CD8-positive, alpha-beta T cell (primary cell): ENCODE measurements at places on chromosomes 6 and 20. TPM values are rescaled to one million over a fixed set of nuclear protein-coding genes. Genes with fewer than 3 reads are reported as not detected.
A peak's percentile ranks its signal among the peaks of the same experiment; 100 is the strongest.

DNA sequence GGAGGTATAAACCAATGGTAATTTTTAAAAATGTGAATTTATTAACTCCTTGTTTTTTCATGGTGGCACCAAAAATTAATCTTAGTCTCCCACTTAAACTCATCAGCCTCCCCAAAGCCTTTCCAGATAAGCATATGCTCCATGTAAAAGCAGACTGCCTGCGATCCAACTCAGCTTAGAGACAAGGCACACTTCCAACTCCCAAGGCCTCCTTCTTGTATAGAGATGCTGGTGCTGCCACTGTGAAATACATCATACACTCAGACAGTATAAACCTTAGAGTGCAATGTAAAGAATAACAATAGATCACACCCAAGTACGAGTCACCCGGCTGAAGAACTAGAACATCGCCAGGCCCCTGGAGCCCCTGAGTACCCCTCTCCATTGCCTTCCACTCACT is 2.0 kb downstream of the ANKRD6 start:
- no peak for DNase-seq

- no peak for DNase-seq
Measured at GRCh38 chr6:94953867-94954631, 623.3 kb upstream of the MANEA start.

DNA sequence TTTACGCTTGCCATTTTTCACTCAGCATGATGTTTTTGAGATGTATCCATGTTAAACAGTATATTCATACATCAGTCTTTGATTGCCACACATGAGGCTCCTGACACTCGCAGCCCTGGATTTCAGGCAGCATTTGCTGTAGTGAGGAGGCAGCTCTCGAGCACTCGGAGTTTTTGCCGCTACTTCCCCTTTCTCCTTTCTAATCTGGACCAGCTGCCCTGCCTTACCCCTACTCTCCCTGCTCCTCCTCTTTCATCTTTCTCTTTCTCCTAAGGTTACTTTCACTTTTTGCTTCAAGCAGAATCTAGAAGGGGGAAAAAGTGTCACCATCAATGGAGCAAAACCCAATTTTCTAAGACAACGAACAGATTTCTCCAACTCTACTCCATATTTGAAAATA is 5.9 kb upstream of the CST3 start:
- no peak for DNase-seq

DNA sequence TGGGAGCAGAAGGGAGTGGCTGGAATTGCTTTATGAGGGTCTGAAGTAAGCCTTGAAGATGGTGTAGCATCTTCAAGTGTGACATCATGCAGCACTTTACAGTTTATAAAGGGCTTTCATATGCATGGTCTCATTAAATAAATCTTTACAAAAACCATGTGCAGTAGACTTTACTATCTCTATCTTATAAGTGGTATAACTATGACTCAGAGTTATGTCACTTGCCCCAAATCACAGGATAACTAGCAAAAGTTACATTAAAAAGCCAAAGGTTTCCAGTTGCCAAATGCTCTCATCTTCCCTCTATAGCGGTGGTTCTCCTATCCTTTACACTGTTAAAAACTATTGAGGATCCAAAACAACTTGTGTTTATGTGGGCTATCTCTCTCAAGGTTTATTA is 687.7 kb upstream of the MARCKS start:
- DNase-seq, result no peak

DNA sequence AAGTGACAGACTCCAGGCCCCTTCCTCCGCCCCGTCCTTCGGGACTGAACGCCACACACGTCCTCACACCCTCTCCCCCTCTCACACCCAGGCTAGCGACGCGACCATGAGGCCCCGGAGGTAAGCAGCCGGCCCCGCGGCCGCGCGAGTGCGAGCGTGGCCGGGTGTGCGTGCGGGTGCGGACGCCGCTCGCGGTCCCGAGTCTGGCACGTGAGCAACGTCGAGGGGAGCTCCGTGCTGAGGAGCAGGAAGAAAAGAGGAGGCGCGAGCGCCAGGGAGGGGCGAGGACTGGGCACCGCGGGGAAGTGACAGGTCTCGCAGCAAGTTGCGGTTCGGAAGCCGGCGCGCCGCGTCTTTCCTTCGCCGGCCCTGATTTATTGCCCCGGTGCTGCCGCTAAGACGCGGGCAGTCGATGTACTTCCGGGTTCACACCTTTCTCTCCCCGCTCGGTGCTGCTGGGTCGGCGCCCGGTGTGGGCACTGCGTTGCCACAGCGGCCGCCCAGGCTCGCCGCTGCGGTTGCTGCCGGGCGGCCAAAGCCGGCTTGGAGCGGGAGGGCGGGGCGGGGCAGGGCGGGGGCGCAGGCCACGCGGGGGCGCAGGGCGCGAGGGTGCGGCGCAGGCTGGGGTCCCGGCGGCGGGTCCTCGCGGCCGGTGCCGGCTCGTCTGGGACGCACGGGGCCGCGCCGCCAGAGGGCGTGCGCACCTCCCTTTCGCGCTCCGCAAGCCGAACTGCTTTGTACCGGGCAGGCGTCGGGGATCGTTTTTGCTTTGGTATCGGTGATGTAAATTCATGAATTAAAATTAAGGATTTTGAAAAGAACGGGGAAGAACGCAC is 15.8 kb upstream of the LIN28B start:
- no peak for DNase-seq

DNA sequence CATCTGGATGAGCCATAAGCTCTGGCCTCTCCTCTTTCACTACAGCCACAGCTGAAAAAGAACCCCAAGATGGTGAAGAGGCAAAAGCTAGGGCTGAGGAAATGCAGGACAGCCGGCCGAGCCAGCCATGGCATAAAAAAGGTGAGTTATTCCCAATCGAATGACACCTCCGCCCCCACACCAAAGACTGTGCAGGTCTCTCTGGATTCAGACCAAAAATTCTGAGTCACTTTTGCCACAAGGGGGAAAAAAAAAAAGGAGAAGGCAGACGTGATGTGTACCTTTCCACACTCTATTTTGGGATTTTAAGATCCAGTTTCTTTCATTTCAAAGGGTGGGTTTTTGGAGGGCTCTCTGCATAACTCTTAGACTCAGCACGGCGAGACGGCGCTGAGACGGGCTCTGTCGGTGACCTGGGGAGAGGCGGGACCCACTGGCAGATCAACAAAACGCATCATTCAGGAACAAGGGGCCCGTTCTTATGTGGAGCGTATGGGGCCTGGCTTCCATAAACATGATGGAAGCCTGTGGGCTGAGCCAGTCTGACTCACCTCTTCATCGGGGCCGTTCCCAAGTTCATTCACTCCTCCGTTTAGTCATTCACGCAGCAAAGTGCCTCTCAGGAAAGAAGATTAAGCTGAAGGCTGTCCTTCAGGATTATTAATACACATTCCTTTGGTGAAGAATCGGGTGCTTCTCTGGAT is 54.8 kb downstream of the NFATC2 start:
- no peak for DNase-seq

DNA sequence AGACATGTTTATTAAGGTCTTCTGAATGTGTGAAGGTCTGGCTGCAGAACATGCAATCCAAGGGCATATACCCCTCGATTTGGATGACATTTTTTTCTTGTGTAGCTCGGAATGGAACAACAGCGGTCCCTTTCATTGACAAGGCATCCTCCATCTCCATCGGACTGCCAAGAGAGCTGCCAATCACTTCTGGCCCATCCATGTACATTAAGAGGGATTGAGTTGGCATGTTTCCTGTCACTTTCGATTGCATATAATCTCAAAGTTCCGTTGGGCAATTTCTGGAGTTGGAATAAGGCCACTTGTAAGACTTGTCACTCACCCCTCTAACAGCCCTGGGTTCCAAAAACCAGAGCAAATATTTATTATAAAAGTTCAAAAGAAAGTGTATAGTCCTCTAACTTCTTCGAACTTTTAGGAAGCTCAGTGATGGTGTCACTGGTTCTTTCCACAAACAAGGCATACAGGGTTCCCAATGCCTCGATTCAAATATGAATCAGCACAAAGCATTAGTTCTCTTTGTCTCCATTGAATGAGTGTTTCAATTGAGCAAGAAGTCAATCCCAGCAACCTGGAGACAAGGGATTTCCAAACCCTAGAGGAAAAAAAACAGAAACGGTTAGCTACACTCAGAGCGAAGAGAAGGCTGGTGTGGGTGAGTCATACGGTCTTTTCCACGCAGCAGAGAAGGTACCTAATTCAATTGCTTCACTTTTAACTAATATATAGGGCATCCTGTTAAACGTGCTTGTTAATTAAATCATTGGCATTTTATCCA is 10.9 kb downstream of the ZNF217 start:
- peak; percentile 78 for DNase-seq

DNA sequence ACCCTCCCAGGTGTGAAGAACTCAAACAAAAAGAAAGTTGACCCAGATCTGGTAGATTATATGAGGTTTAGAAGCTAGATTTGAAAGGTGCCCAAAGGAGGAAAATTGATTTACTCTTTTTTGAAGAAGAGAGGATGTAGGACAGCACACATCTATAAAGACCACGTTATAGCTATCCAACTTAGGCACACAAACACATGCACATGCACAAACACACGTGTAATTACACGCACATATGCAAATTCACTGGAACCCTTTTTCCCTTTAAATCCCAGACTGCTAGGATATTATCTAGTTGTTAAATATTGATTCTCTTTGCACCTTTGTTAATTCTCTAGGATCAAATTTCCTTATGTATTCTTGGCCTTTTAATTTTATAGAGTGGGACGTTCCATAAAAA is 272.8 kb upstream of the TBX18 start:
- no peak for DNase-seq

DNA sequence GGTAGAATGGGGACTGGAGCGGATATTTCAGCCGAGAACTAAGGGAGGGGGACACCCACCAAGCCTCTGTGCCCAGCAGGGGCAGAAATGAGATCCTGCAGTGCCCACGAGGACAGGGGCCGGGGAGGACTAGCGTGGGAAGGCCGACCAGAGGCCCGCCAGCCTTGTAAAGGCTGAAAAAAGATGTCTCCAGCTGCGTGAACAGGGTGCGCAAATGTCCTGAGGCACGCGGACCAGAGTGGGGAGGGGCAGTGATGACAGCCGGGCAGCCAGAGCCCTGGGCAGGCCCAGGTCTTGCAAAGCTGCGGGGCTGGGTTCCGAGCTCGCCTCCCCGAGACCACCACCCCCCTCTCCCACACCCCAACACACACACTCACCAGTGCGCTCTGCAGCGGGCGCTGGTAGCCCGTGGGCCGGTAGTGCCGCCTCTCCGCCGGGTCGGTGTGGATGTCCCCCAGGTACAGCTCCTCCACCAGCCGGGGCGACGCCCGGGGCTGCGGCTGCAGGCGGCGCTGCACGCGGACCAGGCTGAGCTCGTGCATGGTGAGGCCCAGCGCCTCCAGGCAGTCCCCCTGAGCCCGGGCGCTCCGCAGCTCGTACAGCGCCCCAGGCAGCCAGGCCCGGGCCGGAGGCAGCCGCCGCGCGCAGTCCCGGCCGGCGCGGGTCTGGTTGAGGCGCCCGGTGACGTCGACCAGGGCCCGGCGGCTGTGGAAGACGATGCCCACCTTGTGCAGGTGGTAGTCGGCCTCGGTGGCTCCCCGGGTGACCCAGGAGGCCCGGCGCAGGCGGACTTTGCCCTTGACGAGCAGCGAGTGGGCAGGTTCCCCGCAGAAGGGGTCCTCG is 48.2 kb downstream of the APCDD1L start:
- DNase-seq, result no peak

Gene HCK
- 0.14 TPM for total RNA-seq

Gene LY6G6C
- not detected for total RNA-seq
